ENCODE measurements at places on chromosomes 2 and 18.
A peak's percentile ranks its signal among the peaks of the same experiment; 100 is the strongest.

DNA sequence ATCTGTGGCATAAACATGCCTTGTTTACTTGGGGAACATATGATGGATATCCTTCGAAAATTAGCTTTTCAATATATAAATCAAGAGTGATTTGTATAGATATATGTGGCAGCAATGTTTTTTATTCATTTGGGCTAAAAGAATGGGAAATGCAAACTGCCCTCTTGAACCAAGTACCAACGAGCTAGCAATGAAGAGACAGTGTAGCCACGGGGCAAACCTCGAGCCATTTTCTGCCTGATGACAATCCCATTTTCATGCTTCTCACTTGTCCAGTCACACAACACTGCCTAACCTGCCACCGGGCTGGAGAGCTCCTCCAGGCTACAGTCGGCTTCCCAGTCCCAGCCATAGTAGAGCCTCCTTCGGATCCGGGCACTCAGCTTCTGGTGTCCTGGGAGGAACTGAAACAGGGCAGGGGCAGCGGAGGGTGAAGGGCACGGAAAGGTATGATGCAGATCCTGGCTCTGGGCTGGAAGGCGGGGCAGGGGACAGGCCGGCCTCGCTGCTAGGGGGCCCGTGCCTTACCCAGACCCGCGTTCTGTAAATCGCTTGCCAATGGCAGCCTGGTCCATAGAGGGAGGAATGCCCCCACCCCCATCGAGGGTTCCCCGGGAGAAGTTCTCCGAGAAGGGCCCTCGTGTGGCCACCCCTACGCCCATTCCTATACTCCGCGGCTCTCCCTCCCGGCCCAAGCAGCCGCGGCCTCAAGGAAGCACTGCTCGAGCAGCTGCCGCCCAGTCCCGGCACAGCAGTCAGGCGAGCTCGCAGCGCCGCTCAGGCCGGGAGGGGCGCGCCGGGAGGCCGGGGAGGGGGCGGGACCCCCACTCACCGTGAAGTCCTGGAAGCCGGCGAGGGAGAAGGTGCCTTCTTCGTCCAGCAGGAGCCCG is 552 bp downstream of the CNPPD1 start:
- DNase-seq = peak; percentile 43

GRCh38 chr18:32761231-32761630 is 11.6 kb downstream of the KLHL14 start:
- no peak for DNase-seq

DNA sequence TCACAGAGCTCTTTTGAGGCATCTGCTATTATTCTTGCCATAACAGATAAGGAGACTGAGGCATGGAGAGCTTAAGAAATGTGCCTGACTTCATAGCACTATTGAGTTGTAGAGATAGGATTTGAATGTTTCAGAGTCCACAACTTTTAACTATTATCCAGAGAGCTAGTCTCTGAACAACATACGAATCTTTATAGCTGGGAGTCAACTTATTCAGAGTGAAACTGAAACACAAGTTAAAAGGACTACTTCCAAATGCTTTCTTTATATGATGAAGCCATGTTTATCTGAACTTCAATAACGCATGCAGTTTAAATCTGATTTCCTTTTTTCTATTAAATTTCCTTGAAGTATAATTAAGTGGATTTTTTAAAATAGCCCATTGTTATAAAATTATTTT is 268.8 kb downstream of the IKZF2 start:
- no peak for DNase-seq

GRCh38 chr2:215504547-215504946 is 68.7 kb upstream of the FN1 start:
- DNase-seq = no peak

GRCh38 chr18:69531973-69532372 is 131.3 kb downstream of the DOK6 start:
- no peak for DNase-seq

- no peak for DNase-seq
Observed at GRCh38 chr2:178188466-178188865, 5.8 kb upstream of the OSBPL6 start.

DNA sequence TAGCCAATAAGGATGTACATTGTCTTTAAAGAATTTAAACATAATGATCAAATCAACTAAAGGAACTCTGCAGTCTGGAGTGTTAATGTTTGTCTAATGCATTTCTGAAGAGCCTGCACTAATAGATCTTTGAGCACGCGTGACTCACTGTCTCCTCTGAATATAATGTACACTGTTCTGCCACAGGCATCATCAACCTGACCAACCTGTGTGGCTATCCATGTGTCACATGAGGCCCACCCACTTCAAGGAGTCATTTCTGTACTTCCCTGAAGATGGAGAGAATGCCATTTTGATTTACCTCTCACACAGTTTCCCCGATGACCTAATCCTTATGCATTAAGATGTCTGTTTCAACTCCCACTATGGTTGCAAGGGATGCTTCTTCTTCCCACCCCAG is 434.0 kb upstream of the SPHKAP start:
- no peak for DNase-seq

- no peak for DNase-seq
Observed at GRCh38 chr2:196372811-196373664, 201.7 kb upstream of the STK17B start.

GRCh38 chr2:233966388-233966787 is 49.2 kb downstream of the TRPM8 start:
- no peak for DNase-seq

DNA sequence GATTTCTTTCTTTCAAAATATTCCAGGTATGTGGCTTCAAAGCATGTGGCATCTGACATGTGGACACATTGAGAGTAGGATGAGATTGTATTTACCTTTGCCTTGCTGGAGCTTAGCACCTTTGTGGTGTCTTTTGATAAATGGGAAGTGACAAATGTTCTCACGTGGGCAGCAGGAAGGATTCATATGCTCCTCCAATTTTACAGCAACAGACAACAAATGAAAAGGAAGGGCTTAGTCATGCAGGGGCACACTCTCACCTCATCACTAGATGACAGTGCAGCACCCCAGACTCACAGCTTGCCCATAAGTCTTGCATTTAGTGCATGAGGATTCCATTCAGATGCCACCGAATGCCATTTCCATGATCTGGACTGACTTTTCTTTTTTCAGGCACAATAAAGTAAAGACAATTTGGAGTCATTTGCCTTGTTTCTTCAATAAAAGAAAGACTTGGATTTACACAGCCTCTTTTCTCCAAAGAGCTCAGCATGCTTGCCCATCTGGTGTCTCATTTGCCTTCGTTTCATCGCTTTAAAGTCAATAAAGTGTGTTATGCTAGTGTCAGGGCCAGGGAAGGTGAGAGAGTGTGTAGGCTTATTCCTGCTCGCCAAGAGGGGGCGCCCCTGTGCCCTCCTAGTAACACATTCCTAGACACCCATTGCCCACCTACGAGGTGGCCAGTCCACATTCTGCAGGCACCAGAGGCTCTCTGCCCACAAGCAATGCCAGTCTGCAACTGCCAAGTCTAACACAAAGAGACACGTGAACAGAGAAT is 39.6 kb upstream of the DAPL1 start:
- DNase-seq = no peak

GRCh38 chr2:223264541-223265193 is 212.7 kb downstream of the KCNE4 start:
- DNase-seq = no peak

DNA sequence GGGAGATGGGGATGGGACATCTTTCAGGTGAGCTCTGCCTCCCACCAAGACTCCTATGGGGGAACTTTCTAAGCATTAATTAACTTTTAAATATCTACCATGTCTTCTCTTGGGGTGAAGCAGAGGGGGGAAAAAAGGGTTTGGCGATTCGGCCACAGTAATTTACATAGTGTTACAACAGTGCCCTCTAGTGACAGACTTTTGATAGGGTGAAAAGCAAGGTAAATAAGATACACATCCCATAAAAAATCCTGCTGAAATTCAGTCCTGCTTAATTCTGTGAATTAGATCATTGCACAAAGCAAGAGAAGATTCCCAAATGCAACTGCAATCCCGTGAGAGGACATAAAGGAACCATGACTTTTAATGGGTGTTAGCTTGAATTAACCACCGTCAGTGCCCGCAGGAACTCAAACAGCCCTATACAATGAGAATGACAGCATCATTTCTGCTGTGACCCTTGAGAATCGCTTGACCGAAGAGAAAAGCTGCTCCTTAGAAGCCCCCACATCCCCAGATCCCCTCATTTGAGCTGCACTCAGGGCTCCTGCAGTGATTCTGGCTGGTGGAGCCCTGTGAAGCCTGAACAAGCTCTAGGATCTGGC is 32.8 kb downstream of the FAM124B start:
- DNase-seq = no peak

DNA sequence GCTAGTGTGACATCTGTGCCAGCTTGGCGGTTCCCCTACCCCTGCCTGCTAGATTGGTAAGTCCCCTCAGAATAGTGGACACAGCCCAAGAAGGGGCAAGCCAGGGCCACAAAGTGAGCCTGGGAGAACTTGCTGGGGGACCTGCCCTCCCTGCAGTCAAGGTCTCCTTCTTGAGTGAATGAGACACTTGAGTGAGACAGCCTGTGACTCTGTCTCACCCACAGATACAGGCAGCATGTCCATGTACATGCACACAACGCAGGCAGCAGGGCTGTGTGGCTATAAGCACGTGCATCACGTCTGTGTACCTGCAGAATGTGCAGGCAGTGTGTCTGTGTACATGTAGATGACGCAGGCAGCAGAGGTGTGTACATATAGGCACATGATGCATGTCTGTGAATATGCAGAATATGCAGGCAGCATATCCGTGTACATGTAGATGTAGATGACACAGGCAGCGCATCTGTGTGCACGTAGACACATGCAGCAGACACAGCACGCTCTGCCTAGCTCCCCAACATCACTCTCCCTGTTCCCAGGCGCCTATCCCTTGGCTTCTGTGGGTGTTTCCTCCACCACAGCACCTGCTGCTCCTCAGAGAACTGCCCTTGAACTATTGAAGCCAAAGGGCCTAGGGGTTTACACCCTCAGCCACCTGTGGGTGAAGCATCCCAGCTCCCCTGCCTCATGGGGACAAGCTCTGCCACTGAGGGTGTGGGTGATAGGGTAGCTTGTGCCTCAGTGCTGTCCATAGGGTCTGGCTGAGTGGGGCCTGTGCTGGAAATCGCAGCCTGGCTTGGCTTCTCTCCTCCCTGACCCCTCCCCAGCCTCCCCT is 147.2 kb upstream of the TWIST2 start:
- no peak for DNase-seq

GRCh38 chr2:31579996-31580320 is 780 bp downstream of the SRD5A2 start:
- DNase-seq = no peak

DNA sequence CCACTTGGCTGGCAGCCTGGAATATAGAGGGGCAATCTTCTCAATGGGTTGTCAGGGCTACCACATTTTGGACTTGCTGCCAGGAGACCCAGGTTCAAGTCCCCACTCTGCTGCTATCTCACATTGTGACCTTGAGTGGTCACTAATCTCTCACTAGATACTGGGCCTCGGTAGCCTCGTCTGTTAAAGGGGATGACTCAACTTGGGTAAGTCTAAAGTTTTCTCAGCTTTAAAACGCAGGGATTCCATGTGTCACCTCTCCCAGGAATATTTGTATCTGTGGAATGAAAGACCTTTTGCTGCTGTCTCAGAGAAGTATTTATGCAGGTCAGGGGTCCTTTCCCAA is 86.3 kb downstream of the SEMA4F start:
- no peak for DNase-seq

GRCh38 chr2:10992023-10992791 is 80.5 kb downstream of the KCNF1 start:
- no peak for DNase-seq

DNA sequence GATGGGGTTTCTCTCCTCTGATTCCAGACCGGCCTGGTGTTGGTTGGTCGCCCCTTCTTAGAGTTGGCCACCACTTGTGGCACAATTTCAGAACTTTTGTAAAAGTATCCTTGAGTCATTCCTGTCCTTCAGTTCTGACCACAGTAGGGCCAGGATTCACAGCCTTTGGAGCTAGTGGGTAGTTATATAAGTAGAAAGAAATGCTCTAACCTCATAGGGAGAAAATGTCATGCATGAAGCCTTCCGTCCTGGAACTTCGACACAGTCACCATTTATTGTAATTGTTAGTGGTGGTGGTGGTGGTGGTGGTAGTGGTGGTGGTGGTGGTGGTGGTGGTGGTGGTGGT is 65.4 kb downstream of the EPAS1 start:
- DNase-seq = no peak

DNA sequence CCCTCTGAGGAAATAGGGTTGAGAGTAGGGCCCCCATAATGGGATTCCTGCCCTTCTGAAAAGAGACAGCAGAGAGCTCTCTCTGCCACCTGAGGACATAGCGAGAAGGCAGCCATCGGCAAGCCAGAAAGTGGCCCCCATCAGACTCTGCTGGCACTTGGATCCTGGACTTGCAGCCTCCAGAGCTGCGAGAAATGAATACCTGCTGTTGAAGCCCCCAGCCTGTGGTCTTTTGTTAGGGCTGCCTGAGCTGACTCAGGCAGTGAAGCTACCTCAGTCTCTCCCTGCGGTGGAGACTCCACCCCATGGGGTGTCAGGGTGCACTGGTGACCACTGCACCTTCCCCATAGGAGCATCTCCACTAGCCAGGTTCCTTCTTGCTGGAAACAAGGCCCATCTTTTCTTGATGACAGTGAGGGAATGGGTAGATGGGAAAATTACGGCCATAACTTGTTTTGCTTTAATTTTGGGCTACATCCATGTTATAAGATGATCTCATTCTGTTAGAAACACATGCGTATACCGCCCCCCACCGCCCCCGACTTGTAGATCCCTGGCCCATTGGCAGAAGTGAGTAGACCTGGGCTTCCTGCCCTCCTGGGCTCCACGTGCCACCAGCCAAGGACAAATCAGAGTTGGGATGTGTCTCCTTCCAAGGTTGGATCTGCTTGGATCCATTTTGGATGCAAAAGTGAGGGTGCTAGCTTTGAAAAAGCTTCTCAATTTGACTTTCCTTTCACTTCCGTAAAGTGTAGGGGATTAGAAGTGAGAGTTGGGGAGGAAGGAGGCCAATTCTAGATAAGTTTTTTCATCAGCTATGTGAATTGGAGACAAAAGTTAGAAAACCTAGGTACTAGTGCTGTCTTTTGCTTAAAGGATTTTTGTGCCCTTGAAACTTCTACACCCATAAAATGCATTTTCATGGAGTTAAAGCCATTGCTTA is 42.9 kb downstream of the NCK2 start:
- peak; percentile 81 for DNase-seq

DNA sequence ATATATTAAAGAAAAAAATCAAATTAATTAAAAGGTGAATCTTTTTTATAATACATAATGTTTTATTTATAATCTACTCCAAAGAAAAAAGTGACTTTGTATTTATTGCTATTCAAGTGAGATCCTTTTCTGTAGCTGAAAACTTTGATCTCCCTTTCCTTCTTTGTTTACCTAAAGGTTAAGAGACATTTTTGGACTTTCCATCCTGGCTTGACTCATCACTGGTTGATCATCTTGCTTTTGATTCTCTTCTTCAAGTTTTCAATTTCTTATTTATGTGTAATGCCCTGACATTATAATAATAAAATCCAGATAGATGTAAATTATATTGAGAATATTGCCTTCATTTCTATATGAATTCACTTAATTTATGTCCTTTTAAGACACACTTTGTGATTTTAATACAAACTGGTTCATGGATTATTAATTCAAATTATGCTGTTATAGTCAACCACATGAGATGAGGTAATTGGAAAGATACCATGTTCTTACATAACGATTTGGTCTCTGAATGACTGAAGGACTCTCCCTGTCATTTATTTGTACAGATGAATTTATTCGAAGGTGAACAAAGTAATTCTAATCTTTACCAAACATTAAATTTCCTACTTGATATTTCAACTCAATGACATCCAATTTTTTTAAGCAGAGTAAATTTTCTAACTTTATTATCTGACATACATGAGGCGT is 184.4 kb downstream of the TGIF1 start:
- no peak for DNase-seq

GRCh38 chr2:17336458-17336857 is 181.8 kb downstream of the RAD51AP2 start:
- DNase-seq = no peak
